ENCODE measurements at places on chromosomes 2 and 18.

DNA sequence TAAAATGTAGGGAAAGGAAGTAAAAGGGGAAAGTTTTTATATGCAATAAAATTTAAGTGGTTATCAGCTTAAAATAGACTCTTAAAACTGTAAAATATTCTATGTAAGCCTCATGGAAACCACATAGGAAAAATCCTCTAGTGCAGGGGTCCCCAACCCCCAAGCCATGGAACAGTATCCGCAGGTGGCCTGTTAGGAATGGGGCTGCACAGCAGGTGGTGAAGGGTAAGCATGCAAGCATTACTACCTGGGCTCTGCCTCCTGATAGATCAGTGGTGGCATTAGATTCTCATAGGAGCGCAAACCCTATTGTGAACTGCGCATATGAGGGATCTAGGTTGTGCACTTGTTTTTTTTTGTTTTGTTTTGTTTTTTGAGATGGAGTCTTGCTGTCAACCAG is 1409.3 kb upstream of the CDH2 start:
- DNase-seq: no peak

- DNase-seq: no peak
Measured at GRCh38 chr18:22110461-22110924, 58.9 kb upstream of the GATA6 start.

- DNase-seq: peak; percentile 5
Measured at GRCh38 chr2:186641807-186642321, 52.0 kb upstream of the FAM171B start.

- DNase-seq: no peak
Measured at GRCh38 chr2:186535861-186536260, 49.8 kb downstream of the ZC3H15 start.

DNA sequence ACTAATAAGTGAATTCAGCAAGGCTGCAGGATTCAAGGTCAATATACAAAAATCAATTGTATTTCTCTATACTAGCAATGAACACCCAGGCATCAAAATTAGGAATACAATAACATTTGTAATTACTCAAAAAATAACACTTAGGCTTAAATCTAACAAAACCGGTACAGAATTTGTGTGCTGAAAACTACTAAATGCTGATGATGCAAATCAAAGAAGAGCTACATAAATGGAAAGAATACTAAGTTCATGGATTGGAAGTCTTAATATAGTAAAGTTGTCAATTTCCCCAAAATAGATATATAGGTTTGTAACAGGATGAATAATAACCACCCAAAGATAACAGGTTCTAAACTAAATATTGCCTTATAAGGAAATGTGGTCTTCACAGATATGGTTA is 286.5 kb downstream of the ALK start:
- no peak for DNase-seq

- DNase-seq: no peak
Measured at GRCh38 chr2:73008766-73009135, 62.8 kb downstream of the SFXN5 start.

- peak; percentile 12 for DNase-seq
Measured at GRCh38 chr2:111898703-111899514, 502 bp downstream of the MERTK start.

DNA sequence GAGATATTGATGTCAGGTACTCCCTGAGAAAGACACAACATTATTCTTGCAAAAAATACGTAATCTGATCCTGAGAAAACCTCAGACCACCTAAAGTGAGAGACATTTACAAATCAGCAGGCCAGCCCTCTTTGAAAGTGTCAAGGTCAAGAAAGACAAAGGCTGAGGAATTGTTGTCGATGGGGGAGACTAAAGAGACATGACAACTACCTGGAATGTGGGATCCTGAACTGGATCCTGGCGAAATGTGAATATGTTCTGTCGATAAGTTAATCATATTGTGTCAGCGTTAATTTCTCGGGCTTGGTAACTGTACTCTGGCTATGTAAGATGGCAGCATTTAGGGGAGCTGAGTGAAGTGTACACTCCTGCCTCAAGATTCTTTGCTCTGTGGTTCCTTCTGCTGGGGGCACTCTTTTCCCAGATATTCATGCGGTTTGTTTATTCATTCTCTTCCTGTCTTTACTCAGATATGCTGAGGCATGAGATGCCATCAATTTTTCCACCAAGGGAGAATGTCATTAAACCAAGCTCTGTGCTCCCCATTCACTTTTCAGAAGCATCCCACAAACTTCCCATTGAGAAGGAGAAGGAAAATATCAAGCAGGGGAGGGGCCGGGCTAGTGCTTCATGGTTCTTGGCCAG is 154.9 kb downstream of the CAPN13 start:
- no peak for DNase-seq

DNA sequence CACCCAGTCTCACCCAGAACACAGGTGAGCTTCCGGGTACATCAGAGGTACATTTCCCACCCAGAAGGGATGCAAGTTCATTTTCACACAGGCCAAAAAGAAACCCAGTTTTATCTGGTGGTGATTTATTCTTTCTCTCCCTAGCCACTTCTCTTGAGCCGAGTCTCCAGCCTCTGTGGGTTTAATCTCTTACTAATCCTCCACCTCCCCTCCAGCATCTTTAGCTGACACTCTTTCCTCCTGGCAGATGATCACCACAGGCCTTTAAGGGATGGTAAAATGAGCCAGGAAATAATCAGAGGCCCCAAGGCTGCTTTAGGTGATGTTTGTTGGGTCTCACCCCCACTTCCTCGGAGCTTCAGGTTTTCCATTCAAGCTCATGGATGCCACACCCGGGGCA is 145.7 kb upstream of the DLX2 start:
- no peak for DNase-seq

- DNase-seq: no peak
Measured at GRCh38 chr2:112665113-112665780, 19.5 kb downstream of the SLC20A1 start.

DNA sequence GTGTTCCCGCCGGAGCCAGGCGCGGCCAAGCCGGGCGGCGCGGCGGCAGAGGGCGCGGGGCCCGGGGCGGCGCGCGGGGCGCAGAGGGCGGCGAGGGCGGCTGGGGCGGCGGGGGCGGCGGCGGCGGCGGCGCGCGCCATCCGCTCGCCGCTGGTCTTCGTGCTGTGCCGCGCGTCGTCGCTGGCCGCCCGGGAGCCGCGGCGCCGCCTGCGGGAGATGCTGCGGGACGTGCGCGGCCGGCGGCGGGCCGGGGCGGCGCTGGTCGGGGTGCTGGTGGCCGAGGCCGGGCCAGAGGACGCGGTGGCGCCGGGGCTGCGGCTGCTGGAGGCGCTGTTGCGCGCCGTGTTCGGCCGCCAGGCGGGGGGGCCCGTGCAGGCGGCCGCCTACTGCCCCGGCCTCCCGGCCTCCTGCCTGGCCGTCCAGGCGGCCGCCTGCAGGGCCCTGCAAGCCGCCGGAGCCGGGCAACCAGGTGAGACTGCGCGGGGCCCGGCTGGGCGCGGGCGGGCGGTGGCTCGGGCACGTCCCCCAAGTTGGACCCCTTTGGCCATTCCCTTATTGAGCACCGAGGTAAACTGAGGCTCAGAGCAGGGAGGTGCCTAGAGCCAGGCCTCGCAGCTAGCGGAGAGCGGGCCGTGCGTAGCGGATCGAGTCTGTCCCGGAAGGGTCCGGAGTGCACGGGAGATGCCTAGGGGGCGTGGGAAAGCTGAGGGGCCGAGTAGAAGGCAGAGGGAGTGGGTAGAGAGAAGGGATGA is 584 bp downstream of the C2orf72 start:
- DNase-seq: no peak

- no peak for DNase-seq
Measured at GRCh38 chr2:50535256-50535655, 496.7 kb downstream of the NRXN1 start.

DNA sequence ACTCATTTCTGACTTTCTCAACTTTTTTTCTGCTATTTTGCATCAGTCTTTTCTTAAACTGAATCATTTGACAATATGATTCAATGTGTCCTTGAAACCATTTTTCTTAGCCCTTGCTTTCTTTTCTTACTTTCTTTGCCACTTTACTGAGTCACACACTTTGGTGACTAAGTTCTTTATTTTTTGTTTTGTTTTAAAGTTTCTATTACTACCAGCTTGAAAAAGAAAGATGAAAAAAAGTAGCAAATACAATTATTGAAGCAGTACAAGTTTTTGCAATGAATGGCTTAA is 116.5 kb downstream of the DOCK10 start:
- no peak for DNase-seq

- no peak for DNase-seq
Measured at GRCh38 chr2:32810909-32811495, 135.8 kb upstream of the LTBP1 start.

DNA sequence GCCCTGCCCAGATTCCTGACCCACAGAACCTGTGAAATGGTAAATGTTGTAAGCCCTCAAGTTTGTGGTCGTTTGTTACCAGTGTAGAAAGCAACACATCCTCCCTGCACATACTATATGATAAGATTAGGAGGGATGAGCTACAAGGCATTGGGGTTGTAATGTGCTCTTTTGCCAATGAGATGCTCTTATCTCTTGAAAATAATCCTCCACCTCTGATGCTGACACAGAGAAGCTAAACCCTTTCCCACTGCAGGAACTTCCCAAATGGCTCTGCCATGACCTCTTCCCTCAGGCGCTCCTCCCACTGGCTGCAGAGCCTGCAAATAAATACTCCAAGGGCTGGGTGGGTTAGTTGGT is 23.5 kb downstream of the CDC42EP3 start:
- no peak for DNase-seq

DNA sequence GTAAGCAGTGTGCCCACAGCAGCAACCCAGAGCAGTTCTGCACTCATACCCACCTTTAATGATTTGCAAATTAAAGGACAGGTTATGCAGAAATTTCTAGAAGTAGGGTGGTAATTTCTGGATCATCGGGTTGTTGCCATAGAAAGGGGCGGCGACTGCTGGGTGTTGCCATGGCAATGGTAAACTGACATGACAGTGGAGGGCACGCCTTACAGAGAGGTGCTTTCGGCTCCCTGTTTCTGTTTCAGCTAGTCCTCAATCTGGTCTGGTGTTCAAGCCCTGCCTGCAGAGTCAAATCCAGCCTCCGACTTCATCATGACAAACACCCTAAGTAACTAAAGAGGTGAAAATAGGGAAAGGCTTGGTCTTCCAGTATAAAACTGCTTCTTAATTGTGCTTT is 667.7 kb downstream of the SOCS6 start:
- no peak for DNase-seq

- no peak for DNase-seq
Measured at GRCh38 chr2:205166745-205167144, 515.6 kb upstream of the NRP2 start.

DNA sequence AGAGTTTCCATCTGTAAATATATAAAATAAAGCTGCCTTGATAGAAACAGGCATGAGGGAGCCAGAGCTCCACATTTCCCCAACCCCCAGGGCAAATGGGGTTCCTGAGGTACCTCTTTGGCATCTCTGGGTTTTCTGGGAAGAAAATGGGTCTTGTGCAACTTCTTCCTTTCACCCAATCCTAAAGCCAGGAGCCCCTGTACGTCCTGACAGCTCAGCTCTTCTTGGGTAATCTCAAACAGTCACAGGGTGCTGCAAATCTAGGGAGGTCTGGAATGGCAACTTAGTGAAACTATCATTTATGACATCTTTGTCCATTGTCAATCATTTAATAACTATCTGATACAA is 36.6 kb upstream of the STAT1 start:
- DNase-seq: no peak

DNA sequence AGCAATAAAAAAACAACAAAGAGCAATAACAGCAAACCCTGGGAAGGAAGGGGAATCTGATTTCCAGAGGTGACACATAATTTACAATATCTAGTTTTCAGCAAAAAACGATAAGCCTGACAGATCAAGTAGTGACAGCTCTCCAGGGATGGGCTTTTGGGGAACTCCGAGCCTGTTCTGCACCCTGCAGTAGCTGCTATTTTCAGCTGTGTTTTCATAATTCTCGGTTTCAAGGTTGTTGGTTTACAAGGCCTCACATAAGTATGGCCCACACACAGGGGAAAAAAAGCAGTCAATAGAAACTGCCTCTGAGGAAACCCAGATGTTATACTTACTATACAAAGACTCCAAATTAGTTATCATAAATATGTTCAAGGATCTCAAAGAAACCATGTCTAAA is 67.7 kb upstream of the CTLA4 start:
- no peak for DNase-seq

GRCh38 chr2:64487256-64488049 is 33.5 kb downstream of the LGALSL start:
- DNase-seq: no peak

- no peak for DNase-seq
Measured at GRCh38 chr2:120036145-120036544, 23.3 kb downstream of the EPB41L5 start.

DNA sequence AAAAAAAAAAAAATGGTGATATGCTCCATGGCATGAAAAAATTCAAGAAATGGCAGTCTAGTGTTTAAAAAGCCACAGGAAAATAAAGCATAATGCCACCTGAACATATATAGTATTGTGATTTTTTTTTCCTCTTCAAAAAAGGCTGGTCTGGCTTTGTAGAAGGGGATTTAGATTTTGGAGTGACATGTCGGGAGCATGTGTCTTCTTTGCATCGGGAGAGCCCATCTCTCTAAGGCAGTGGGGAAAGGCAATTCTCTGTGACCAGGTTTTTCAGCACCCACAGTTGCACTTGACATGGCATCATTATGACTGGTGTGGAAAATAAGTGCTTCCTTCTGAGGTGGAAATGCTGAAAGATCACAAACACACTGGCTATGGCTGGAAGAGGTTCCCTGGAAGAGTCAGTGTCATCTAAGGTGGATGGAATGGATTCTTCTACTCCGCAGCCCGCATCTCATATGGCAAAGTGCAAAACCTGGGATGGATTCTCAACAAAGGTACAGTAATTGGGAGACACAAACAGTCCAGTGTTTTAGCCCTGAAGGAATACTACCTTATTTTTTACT is 172.5 kb downstream of the AGAP1 start:
- no peak for DNase-seq

DNA sequence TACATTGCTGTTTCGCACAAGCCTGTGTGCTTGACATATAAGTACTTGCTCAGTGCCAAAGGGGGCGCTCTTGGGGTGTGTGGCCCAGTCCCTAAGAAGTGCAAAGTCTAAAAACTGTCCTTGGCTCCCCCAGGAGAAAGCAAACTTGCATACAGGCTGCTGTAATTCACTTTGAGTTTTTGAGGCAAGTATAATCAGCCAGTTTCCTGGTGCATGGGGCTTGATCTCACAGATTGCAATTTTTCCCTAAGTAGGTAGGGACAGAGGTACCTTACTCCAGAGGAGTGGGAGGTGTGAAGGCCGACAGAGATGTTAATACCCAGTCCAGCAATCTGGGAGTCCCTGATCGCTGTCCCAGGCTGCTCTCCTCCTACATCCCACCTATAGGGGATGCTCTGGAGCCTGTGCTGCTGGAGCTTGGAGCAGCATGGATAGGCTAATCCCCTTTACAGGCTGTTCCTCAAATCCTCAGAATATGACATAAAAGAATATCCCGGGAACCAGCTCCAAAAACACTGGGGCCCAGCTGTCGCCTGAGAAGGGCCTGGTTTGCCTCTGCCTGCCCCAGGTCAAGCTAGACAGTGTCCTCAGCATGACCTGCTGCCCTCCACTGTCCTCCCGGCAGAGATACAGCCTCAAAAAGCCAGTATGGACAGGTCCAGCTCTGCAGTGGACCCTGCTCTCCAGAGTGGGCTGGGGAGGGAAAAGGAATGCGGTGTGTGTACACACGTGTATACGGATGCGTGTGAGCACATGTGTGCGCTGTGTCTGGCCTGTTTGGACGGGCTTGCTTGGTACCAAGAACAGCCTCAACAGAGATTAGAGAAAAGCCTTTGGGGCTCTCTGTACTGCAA is 136.5 kb upstream of the HAAO start:
- DNase-seq: no peak

GRCh38 chr18:75071484-75071785 is 137.5 kb downstream of the PTGR3 start:
- DNase-seq: no peak

- no peak for DNase-seq
Measured at GRCh38 chr18:63040788-63041410, 278.7 kb downstream of the BCL2 start.

Measured in stimulated activated CD4-positive, alpha-beta T cell treated with anti-CD3 and anti-CD28 coated beads, Interleukin-1b, Interleukin-23, amount 100 ng/mL, for 4 hours (primary cell).